ENCODE measurements at places on chromosomes 2 and 18.

DNA sequence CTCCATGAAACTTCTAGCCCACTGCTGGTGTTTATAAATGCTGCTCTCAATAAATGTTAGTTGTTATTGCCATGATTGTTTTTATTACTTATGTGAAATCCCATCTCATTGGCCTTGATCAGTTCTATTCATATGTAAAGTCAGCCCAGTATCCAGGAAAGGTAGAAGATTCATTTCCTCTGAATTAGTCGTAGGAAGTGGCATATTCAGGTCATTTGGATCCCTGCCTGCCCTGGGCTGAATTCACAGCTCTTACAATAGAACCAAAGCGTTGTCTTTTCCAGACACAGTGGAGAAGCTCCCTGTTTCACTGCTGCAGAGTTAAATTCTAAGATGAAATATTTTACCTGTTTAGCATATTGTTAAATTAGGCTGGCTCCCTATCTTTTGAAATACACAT is 70.3 kb downstream of the MAIP1 start:
- no peak overlapping the region for H3K4me3 ChIP-seq
- H3K27me3 ChIP-seq, result no peaks in the 10 kb centered on the region
- no peaks in the 10 kb centered on the region for H3K4me1 ChIP-seq
- H3K36me3 ChIP-seq, result no peaks in the 10 kb centered on the region
- no peak overlapping the region for H3K27ac ChIP-seq
- no peak for DNase-seq

DNA sequence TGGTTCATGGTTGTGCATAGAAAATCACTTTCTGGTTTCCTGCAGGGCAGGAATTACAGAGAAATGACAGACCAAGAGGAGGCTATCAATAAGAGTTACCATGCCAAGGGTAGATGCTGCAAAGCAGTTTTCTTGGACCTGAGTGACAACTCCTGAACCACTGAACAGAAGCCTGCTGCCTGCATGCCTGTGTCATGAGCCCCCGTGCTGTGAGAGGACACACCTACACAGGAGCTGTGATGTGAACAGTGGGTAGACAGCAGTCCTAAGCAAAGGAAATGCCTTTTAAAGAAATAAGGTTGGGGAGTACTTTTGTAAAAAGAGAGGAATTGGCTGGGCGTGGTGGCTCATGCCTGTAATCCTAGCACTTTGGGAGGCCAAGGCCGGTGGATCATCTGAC is 54.2 kb upstream of the CREB1 start:
- H3K27me3 ChIP-seq, result no peaks in the 10 kb centered on the region
- H3K4me1 ChIP-seq, result peaks cover 19% of the 10 kb centered on the region
- no peaks in the 10 kb centered on the region for H3K36me3 ChIP-seq
- no peak overlapping the region for H3K4me3 ChIP-seq

GRCh38 chr2:101114815-101115214 is 36.4 kb downstream of the TBC1D8 start:
- no peak overlapping the region for H3K27ac ChIP-seq
- no peak overlapping the region for H3K4me3 ChIP-seq
- peaks cover 21% of the 10 kb centered on the region for H3K27me3 ChIP-seq
- H3K4me1 ChIP-seq, result no peaks in the 10 kb centered on the region
- no peaks in the 10 kb centered on the region for H3K36me3 ChIP-seq

DNA sequence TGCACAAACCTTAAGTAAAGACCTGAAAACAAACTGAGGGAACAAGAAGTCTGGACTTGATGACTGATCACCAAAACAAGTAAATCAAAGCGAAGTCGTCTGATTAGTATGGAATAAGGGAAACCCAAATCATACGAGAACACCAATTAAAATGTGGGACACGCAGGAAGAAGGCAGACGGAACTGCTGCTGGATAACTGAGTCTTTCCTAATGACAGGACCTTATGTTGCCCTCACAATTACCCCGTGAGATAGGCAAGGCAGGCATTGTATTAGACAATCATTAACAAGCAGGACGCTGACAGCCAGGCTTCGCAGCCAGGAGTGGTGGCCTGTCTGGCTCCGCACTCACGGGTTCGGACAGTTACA is 614 bp upstream of the COQ10B start:
- H3K36me3 ChIP-seq, result no peaks in the 10 kb centered on the region
- H3K4me1 ChIP-seq, result peaks cover 15% of the 10 kb centered on the region

GRCh38 chr2:209772290-209772685 is 656 bp downstream of the UNC80 start:
- H3K36me3 ChIP-seq, result no peaks in the 10 kb centered on the region
- no peaks in the 10 kb centered on the region for H3K4me1 ChIP-seq
- no peaks in the 10 kb centered on the region for H3K27me3 ChIP-seq
- no peak overlapping the region for H3K27ac ChIP-seq

GRCh38 chr2:135590619-135591260 is 59.5 kb downstream of the R3HDM1 start:
- no peak overlapping the region for H3K27ac ChIP-seq
- H3K4me3 ChIP-seq, result no peak overlapping the region
- H3K27me3 ChIP-seq, result no peaks in the 10 kb centered on the region
- H3K36me3 ChIP-seq, result no peaks in the 10 kb centered on the region

DNA sequence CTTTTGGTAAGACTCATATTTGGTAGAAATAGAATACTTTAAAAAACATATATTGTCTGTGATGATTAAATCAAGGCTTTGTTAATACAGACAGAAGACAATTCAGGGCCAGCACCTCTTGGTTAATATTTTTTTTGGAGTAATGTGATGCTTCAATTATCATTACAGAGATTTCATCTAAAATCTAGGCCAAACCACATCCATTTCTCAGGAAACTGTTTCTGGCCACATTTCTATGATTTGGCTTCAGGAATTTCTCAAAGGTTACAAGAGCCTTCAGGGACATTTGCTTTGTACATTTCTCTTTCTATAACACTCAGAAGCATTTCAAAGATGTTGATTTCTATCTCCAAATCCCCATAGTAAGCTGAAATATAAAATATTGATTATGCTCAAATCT is 614.9 kb downstream of the LRP1B start:
- H3K4me1 ChIP-seq, result no peaks in the 10 kb centered on the region
- H3K27ac ChIP-seq, result no peak overlapping the region
- H3K36me3 ChIP-seq, result no peaks in the 10 kb centered on the region
- no peak overlapping the region for H3K4me3 ChIP-seq
- DNase-seq, result peak; percentile 44
- H3K27me3 ChIP-seq, result no peaks in the 10 kb centered on the region

DNA sequence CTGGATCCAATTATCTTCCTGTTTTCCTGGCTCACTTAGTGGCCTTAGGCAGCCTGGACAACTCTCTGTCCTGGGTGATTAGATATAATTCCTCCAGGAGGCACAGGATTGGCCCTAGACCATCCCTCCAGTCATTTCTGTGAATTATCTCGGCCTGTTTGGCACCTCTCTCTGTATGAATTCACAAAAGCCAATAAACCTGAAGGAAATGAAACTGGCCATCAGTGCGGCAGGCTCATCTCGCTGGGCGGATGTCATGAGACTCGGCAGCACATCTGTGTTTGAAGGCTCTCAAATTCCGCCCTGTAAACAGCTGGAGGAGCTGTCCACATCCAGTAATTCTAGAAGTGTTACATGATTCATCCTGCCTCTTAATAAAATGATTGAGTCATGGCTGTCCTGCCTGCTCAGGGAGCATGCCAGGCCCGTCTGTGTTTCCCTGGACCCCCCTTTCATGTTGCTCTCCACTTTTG is 38.6 kb downstream of the ACOXL start:
- no peak overlapping the region for H3K27ac ChIP-seq
- no peak overlapping the region for H3K4me3 ChIP-seq
- H3K36me3 ChIP-seq, result no peaks in the 10 kb centered on the region
- H3K4me1 ChIP-seq, result no peaks in the 10 kb centered on the region

- no peaks in the 10 kb centered on the region for H3K4me1 ChIP-seq
- H3K27me3 ChIP-seq, result no peaks in the 10 kb centered on the region
- no peaks in the 10 kb centered on the region for H3K36me3 ChIP-seq
- DNase-seq, result no peak
- H3K4me3 ChIP-seq, result no peak overlapping the region
These were observed 210.9 kb downstream of the NDUFA10 start for GRCh38 chr2:239814116-239814860.

- peak overlapping the region; percentile 56 for H3K27ac ChIP-seq
- no peaks in the 10 kb centered on the region for H3K36me3 ChIP-seq
- H3K4me3 ChIP-seq, result no peak overlapping the region
- peak; percentile 75 for DNase-seq
- H3K4me1 ChIP-seq, result peaks cover 24% of the 10 kb centered on the region
These were observed 1.2 kb upstream of the MAPRE3 start for GRCh38 chr2:26969077-26969844.
